ENCODE measurements at places on chromosomes 6 and 20.

DNA sequence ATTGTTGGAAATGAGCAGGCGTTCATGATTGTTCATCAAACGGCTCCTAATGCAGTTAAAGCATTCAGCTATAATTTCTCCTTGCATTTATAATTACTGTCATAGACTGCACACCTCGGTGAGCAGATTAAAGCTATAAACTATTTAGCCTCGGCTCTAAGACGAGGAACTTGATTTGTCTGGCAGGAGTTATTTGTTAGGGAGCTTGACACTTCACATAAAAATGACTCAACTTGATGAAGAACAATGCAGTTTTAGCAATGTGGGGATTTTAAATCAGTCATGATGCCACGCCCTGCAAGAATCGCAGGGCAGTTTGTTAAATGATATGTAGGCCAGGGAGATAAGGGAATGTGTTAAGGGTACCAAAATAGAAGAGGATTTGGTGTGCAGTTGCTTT is 290.2 kb downstream of the TSHZ2 start:
- no peak for DNase-seq

GRCh38 chr6:16635291-16635809 is 125.9 kb downstream of the ATXN1 start:
- DNase-seq: no peak

- no peak for DNase-seq
These were observed 796 bp downstream of the HLA-DQB1 start for GRCh38 chr6:32665661-32666060.

GRCh38 chr6:133502441-133503335 is 261.5 kb downstream of the EYA4 start:
- no peak for DNase-seq

DNA sequence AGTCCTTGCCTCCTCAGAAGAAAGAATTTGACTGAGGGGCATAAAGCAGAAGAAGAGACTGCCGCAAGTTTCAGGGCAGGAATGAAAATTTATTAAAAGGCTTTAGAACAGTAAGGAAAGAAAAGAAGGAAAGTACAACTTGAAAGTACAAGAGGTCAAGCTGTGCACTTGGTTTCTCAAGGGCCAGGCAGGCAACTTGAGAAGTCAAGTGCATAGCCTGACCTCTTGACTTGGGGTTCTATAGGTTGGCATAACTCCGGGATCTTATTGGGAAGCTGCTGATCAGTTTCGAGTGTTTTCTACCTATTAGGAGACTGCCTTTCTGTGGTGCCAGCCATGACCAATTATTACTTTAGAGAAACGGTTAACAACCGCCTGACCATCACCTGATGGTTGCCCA is 237.0 kb upstream of the RGS17 start:
- no peak for DNase-seq

DNA sequence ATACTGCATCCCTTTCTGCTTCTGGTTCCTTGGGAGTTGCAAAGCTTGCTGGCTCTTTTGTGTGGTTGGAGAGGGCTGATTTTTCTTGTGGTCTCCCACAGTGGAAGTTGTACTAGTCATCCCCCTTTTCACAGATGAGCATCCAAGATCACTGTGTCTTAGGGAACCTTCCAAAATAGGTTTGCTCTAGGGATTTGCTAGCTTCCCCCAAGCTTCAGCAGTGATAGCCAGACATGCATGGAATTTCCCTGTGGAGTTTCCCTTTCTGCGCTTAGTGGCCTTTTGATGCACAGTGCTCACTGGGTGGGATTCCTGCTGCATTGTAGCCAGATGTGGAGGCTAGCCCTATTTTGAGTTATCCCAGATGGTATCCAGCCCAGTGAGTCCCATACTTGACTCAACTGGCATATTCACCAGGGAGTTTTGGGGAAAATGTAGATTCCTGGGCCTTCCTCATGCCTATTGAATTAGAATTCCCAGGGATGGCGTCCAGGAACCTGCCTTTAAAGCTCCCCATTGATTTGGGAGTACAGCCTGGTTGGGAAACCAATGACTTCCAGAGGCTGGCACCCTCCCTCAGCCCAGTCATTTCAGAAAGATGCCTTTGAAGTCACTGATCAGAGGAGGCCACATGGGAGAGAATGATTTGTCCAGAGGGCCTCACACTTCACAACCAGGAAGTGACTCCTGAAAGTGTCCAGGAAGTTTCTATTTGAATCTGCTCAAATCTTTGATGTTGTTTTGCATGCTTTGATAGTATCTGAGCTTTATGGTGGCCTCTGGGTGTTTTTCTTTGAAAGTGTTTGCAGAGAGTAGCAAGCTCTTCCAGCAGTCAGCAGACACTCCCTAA is 25.9 kb downstream of the PPARD start:
- DNase-seq: no peak

- no peak for DNase-seq
These were observed 584 bp downstream of the KIF13A start for GRCh38 chr6:17986656-17987446.

DNA sequence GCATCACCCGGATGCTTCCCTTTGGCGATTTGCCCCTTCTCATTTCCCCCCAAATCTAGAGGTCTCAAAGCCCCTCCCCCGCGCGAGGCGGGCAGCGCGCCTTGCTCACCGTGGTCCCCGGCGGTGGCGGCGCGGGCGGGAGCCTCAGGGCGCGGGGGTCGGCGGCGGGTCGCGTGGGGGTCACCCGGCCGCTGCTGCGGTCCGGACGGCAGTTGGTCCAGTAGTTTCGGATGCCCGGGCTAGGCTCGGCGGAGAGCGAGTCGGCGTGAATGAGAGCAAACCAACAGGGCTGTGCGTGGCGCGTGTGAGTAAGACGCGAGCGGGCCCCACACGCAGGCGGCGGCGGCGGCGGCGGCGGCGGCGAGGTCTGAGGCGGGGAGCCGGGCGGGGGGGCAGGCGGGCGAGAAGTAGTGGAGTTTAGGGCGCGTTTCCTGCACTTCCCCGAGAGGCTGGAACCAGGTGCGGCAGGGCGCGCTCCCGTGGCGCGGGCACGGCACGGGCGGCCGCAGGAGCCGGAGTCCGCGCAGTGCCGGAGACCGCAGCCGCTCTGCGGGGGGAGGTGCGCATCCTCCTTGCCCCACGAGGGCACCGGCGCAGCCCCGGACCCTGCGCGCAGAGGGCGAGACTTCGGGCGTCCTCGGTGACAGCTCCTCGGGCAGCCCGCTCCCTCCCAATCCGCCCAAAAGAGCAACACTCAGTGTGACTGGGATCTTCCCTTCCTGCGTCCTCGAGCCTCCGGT is 567 bp downstream of the HS3ST5 start:
- DNase-seq: no peak

GRCh38 chr6:127058936-127059335 is 59.5 kb upstream of the RSPO3 start:
- no peak for DNase-seq

GRCh38 chr6:120903836-120904235 is 430.4 kb downstream of the TBC1D32 start:
- no peak for DNase-seq

- DNase-seq: no peak
These were observed 57.8 kb upstream of the C20orf144 start for GRCh38 chr20:33604084-33604990.

- DNase-seq: no peak
These were observed 614.2 kb upstream of the NRSN1 start for GRCh38 chr6:23511817-23512216.

DNA sequence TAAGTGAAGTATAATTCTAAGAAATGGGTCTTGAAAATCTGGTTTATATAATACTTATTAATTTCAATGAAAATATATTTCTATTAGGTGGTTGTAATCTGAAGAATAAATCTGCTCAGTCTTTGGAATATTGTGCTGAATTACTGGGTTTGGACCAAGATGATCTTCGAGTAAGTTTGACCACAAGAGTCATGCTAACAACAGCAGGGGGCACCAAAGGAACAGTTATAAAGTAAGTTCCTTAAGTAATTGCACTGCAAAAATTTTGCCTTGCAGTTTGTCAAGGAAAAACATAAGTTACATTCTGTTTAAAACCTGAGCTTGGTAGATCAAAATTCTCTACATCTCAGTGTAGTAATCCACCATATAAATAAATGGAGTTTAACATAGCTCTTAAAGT is 106.0 kb downstream of the MYO6 start:
- no peak for DNase-seq

- DNase-seq: no peak
These were observed 84.4 kb upstream of the ID4 start for GRCh38 chr6:19752746-19753145.

DNA sequence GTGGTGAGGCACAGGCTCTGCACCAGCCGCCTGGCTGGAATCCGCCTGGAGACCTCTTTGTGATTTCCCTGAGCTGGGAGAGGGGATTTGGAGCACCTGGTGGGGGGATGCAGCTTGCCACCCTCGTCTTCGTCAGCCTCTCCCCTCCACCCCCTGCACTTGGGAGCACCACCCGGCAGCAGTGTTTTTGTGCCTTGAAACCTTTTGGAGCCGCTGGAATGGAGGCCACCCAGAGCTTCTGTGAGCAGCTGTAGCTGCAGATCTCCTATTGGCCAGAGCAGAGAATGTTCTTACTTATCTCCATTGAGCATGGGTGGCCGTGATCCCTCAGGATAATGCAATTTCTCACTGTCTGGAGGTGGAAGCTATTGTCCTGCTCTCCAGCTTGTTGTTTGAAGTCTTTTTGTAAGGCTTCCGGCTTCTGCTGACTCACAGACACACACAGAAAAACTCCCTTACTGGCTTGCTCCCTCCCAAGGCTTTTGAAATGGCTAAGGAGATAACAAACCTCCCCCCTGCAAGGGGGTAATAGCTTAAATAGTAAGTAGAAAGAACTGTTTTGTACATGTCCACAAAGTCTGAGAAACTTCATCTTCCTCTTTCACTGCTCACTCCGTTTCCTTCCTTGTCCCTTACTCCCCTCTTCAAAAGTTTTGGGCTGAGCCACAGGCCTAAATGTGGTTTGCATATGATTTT is 271.2 kb downstream of the PRL start:
- DNase-seq: no peak

DNA sequence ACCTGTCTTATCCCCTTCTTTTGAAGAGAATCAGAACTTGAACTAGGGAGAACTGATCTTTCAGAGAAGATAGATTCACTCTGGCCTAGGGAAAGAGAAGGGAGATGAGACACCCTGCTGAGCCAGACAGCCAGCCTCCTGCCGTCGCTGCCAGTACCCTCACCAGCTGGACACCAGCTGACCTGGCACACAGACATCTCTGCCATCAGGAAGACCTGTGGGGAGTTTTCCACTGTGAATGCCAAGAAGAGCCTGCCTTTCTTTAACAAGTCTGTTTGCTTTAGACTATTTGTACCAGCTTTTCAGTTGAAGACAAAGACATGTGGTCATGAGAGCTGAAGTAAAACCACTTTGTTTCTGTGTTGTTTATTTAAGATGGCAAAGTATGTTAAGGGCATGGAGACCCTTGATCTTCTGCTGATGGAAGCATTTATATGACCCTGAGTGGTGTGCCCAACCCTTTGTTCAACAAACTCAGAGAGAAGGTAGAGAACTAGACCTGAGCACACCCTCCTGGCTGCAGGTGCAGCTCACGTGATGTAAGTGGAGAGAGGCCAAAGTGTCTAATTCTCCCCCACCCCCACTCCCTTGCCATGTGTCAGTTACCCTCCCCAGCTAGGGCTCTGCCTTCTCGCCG is 82.3 kb upstream of the SLC24A3 start:
- DNase-seq: no peak

- DNase-seq: no peak
These were observed 24.6 kb upstream of the BMP6 start for GRCh38 chr6:7701212-7701834.
